ENCODE measurements at places on chromosomes 1 and 21. TPM values are rescaled to one million over a fixed set of nuclear protein-coding genes. Genes with fewer than 3 reads are reported as not detected.

DNA sequence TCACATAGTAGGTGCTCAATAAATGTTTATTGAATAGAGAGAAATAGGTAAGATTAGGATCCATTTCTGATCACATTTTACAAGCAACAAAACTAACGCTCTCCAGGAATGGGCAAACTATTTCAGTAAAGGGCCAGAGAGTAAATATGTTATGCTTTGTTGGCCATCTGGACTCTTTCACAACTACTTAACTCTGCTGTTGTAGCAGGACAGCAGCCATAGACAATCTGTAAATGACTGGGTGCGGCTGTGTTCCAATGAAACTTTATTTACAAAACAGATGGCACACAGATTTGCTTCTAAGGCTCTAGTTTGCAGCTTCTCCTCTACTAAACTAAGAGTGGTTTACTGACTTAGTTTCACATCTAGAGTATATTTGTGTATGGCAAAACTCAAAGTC, 83.0 kb upstream of the BACH1 start:
- DNase-seq: no peak

The KCND3 gene
- not detected for total RNA-seq

The KCNJ9 gene
- not detected for total RNA-seq

The PGLYRP3 gene
- total RNA-seq: not detected

DNA sequence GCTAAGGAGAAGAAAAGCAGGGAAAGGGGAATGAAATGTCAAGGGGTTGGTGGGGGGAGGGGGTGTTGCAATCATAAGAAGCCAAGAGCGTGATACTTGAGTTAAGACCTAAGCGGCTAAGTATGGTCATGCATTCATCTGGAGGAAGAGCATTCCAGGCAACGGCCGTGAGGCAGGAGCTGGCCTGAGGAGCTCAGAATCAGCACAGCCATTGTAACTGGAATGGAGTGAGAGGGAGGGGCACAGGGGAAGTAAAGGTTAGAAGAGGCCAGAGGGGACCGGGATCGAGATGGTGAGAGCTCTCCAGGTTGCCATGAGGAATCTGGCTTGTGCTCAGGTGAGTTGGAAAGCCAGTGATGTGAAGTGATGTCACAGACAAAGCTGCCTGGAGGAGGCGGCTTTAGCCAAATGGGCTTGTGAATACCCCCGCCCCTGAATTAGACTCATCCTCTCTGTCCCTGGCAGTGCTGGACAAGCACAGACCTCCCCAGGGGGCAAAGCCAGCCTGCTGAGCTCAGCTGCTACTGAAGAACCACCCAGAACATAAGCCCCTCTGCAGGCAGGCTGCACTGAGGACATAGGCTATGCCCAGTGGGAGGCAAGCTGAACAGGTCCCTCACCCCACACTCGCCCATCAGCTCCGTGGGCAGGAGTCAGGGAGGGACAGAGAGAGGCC, 61.1 kb upstream of the LAPTM5 start:
- DNase-seq: no peak

DNA sequence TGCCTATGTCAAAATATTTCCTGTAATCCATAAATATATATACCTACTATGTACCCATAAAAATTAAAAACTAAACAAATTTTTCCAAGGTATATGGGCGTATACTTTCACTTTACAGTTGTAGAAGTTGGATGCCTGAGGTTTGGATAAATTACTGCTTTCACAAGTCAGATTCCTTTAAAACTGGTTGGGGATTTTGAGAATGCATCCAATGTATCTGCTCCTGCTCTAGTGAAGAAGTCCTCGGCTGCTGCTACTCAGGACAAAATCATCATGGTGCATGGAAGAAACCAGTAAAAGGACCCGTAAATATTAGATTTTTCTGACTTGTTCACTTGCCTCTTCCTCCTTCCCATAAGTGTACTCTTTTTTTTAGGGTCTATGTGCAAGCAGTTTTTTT, 841.1 kb downstream of the USP25 start:
- no peak for DNase-seq

The TCHH gene
- total RNA-seq: 0.05 TPM

DNA sequence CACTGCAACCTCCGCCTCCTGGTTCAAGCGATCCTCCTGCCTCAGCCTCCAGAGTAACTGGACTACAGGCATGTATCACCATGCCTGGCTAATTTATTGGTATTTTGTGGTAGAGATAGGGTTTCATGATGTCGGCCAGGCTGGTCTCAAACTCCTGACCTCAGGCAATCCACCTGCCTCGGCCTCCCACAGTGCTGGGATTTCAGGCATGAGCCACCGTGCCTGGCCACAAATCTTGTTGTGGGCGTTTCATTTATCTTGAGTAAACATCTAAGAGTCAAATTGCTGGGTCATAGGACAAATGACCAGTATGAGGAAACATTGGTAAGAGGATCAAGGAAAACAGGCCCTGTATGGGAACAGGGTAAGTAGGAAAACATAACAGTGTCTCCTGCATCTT, 17.9 kb downstream of the TMEM200B start:
- no peak for DNase-seq

DNA sequence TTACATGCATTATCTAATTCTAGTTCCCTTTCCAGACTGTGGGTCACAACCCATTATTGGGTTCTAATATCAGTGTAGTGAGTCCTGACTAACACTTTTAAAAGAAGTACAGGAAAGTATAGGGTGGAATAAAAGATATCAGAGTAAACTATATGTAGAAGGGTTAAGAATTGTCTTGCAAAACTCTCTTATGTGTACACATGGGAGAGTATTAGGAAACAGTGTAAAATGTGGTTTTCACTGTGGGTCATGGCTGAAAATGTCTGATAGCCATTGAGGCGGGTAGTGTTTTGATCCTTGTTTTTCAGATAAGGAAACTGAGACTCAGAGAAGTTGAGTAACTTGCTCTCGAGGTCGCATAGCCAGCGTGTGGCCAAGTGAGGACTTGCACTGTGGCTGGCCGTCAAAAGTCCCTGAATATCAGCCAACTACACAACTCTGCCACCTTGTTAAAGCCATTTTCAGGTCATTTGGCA, 18.5 kb upstream of the MTARC1 start:
- no peak for DNase-seq

The SIPA1L2 gene
- 0.78 TPM for total RNA-seq

The OR10J1 gene
- total RNA-seq: not detected

The CFAP107 gene
- not detected for total RNA-seq

GRCh38 chr1:178196631-178197030, 102.7 kb downstream of the RASAL2 start:
- DNase-seq: no peak

The SLC25A34 gene
- 1.9 TPM for total RNA-seq

The GPR3 gene
- total RNA-seq: 0.65 TPM

GRCh38 chr1:234270581-234271242, 102.5 kb upstream of the COA6 start:
- DNase-seq: no peak

- DNase-seq: no peak
Observed at GRCh38 chr1:106536741-106537140, 519.7 kb upstream of the PRMT6 start.

The CHD5 gene
- total RNA-seq: 0.18 TPM

DNA sequence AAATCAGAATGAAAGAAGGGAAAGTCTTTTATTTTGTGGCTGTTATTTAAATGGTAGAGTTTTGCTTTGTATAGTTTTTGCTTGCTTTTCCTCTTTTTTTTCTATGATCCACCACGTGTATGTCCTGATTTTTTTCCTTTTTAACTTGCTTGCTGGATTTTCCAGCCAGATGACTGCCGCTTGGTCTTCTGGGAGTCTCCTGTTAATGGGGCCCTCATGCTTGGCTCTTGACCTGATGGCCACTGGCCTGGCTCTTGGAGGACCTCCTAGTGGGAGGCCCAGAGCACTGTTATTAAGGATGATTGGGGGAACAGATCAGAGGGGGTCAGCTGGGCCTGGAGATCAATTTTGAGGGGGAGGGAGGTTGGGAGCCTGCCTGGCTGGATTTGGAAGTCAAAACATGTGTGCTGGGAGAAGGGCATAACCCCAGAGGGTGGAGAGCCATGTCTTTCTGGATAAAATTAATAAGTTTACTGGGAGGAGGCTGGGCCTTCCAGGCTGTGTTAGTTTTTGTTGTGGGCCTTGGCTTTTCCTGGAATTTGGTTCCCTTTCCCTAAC, 1.2 kb downstream of the FGGY start:
- DNase-seq: no peak

The TIAM1 gene
- 60.6 TPM for total RNA-seq

The ACKR1 gene
- not detected for total RNA-seq

- no peak for DNase-seq
Observed at GRCh38 chr1:24965571-24965930, 35.5 kb upstream of the RUNX3 start.

DNA sequence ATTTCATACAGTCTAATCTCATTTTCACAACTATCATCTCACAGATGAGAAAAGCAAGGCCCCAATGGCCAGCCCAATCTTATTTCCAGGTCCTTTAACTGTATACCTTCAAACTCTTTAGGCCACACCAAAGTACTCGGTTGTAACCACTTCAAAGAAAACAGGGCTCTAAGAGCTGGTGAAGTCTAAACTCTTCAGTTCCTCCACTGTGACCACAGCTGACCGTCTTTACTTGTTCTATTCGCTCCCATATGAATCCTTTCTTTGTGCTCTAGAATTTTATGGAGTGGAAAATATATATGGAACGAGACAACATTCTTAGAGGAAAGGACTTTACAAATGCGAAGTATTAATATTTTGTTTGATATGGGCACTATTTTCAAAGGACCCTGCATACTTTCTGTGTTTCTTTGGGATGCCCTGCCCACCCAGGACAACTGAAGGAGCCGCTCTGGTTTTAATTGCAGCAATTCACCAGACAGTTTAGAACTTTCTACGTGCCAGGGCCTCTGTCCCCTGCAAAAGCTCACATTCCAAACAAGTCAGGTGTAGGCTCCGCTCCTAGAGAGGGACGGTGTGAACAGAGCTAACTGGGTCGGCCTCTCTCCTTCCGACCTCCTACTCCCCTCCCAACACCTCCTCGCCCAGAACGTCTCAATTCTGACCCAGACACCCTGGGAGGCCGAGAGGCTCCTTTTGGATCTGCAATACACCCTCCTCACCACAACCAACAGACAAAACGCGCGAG, 15.7 kb downstream of the IER5 start:
- DNase-seq: no peak

DNA sequence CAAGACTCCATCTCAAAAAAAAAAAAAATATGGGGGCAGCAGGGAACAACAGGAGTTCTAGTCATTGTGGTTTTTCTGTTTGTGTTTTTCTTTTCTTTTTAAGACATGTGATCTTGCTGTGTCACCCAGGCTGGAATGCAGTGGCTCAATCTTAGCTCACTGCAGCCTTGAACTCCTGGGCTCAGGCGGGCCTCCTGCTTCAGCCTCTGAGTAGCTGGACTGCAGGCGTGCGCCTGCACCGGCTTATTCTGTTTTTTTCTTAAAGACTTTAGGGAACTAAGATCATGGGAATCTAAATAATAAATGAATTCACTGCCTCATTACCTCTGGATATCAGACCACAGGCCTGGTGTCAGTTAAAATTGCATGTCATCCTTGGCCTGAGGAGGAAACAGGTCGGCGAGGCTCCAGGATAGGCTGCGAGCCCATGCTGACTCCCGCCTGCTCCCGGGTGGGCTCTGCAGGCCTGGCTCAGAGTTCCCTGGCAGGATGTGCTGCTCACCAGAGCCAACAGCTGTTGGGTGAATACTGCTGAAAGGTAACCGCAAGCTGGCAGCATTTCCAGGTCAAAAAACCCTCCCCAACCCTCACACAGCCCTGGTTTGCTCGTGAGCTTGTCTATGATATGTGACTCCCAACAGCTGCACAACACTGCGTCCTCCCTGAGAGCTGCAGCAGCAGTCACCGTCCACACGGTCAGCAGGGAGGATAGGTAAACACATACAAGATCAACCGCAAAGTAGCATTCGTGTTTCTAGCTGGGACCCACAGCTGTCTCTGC, 58.1 kb downstream of the SCCPDH start:
- DNase-seq: no peak

All from activated CD4-positive, alpha-beta memory T cell treated with anti-CD3 and anti-CD28 coated beads, Interleukin-2, amount 10 ng/mL, durations not matched to agents 7 days and 5 days (primary cell).